ENCODE measurements at places on chromosomes 6 and 20. TPM values are rescaled to one million over a fixed set of nuclear protein-coding genes. Genes with fewer than 3 reads are reported as not detected.

GRCh38 chr20:24303393-24304170 lies 165.8 kb upstream of the SYNDIG1 start:
- peak; percentile 20 for DNase-seq

GRCh38 chr20:46361381-46361780 lies 45.0 kb downstream of the ELMO2 start:
- no peak for DNase-seq

GRCh38 chr20:57573894-57574293 lies 13.0 kb downstream of the PCK1 start:
- no peak for DNase-seq

Gene ESR1
- total RNA-seq, result not detected

DNA sequence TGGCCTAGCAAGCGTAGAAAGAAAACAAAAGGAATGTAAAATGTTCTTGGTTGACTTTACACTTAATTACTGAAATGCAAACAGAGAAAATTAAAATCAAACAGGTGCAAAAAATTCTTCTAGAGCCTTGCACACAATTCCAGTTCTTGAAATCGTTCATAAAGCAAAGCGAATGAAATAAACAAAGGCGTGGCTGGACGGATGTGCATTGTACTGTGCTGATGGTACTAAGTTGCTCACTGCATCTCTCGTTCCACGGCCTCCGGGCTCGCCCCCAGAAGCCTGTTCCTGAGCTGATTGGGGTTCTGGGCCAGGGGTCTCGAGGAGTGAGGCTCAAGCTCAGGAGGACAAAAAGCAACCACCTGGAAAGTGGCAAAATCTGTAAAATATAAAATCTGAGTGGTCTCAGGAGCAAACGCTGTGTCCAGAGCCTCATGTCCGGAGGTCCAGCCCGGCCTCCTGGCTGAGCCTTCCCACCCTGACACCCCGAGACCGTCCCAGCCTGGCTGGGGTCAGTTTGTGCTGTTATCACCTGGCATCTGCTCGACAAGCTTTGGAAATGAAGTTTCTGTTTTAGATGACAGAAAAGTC lies 71.3 kb downstream of the TTLL2 start:
- peak; percentile 47 for DNase-seq

- DNase-seq, result peak; percentile 91
Observed at GRCh38 chr20:38460040-38460623, 12.5 kb upstream of the RALGAPB start.

Gene GTSF1L
- total RNA-seq, result not detected

Gene KCNQ2
- total RNA-seq, result not detected

- peak; percentile 23 for DNase-seq
Observed at GRCh38 chr20:64108731-64109681, 1.6 kb upstream of the NPBWR2 start.

GRCh38 chr6:116616737-116617053 lies 416 bp downstream of the RSPH4A start:
- DNase-seq, result peak; percentile 45

Gene SLC22A16
- total RNA-seq, result not detected

All from stomach (tissue), 19 donors.